DMS 273 treated with DMSO at 0.1 percent for 48 hours (cell line): ENCODE measurements at places on chromosomes 2 and 18.

- DNase-seq: no peak
Observed at GRCh38 chr2:230691005-230691647, 21.5 kb upstream of the CAB39 start.

DNA sequence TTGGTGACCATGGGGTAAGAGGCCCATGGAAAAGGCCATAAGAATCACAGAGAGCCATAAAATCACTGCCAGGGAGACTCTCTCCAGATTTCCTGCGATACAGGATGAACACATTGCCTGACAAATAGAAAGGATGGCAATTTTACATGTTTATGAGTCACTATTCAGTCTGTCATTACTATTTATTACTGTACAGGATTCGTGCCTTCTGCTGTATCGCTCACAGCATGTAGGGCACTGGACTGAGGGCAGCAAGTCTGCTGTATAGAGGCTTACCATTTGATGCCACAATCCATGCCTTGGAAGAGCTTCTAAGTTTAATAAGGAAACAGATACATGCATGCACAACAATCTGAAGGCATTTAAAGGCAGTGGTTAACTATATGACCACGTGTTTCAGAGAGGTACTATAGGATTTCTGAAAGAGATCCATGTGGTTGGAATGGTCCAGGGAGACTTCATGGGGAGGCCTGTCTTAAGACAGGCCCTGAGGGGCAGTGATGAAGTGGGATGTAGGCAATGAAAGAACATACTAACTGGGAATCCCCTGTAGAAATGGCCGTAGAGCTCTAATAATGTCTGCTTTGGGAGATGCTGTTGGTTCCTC lies 702.4 kb upstream of the RAB6C start:
- no peak for DNase-seq

GRCh38 chr2:231533777-231534125 lies 3.5 kb upstream of the NMUR1 start:
- no peak for DNase-seq

- DNase-seq: no peak
Observed at GRCh38 chr2:182883451-182883850, 17.0 kb upstream of the FRZB start.

DNA sequence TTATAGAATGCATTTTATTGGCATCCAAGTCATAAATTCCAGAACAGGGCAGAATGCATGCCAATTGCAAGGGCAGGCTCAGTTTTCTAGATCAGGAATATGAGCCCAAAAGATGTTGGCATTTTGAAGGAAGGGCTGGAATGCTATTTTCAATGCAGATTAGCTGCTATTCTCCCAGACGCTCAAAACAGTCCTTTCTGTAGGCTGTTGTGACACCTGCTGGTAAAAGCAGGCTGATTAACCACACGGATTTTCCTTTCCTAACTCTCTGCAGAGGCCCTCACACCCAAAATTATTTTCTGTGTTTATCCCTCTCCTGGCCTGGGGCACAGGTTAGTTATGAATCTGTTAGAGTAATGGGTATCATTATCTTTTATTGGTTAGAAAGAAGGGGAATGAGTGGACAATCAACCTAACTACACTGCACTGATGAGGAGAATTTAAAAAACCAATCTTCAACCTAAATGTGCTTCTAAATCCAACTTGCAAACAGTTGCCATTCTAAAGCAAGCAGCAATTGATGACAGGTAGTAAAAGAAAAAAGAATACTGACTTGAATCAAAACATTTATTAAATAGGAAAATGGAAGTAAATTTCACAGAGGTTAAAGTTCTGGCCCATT lies 94.0 kb downstream of the PLA2R1 start:
- DNase-seq: peak; percentile 2

DNA sequence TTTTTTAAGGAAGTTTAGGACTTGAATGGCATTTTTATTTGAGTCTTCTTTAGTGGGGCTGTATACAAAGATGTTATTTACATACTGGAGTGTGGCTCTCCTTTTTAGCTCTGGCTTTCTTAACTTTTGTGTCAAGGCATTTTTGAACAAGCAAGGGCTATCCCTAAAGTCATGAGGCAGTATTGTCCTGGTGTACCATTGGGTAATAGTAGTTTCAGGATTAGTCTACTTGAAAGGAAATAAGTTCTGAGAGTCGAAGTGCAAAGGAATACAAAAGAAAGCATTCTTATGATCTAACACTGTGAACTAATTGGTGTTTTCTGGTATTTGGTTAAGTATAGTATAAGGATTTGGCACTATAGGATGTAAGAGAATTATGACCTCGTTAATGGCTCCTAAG lies 1.9 kb upstream of the CYP27A1 start:
- DNase-seq: no peak

GRCh38 chr2:24482251-24482971 lies 8.6 kb upstream of the NCOA1 start:
- no peak for DNase-seq

GRCh38 chr2:21781962-21782361 lies 658.2 kb downstream of the TDRD15 start:
- no peak for DNase-seq

DNA sequence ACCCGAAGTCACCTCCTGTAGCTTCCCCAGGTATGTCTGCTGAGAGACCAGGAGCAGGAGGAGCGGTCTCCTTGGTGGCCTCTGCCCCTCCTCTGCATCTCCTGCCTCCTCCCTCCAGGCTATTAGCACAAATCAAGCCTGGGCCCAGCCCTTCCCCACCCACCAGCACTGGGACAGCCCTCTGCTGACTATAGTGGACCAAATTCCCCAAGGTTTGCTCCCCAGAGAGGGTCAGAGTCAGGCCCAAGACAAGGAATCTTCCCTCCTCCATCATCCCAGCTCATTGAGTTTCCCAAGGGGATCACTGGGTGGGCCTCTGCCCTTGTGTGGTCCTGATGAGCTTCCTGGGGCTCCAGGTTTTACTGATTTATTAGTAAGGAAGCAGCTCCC lies 62.1 kb downstream of the EMILIN2 start:
- DNase-seq: no peak

DNA sequence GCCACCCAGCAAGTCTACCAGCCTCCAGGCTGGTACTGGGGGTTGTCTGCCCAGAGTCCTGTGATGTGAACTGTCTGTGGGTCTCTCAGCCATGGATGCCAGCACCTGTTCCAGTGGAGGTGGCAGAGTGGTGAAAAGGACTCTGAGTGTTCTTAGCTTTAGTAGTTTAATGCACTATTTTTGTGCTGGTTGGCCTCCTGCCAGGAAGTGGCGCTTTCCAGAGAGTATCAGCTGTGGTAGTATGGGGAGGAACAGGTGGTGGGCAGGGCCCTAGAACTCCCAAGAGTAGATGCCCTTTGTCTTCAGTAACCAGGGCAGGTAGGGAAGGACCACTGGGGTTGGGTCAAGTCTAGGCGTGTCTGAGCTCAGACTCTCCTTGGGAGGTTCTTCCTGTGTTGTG lies 356.7 kb downstream of the STK39 start:
- no peak for DNase-seq

DNA sequence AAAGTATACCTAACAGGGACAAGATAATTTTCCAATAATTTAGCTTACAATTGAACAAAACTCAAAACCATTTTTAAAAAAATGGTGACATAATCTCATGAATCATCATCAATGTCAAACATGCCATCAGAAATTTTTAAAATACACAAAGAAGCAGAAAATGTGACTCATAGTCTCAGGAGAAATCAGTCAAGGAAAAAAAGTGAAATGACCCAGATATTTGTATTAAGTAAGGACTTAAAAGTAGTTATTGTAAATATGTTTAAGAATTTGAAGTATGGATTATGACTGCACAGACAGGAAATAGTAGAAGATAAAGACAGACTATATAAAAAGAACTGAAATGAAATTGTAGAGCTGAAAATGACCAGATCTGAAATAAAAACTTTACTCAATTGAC lies 473.9 kb upstream of the SYT4 start:
- DNase-seq: no peak

DNA sequence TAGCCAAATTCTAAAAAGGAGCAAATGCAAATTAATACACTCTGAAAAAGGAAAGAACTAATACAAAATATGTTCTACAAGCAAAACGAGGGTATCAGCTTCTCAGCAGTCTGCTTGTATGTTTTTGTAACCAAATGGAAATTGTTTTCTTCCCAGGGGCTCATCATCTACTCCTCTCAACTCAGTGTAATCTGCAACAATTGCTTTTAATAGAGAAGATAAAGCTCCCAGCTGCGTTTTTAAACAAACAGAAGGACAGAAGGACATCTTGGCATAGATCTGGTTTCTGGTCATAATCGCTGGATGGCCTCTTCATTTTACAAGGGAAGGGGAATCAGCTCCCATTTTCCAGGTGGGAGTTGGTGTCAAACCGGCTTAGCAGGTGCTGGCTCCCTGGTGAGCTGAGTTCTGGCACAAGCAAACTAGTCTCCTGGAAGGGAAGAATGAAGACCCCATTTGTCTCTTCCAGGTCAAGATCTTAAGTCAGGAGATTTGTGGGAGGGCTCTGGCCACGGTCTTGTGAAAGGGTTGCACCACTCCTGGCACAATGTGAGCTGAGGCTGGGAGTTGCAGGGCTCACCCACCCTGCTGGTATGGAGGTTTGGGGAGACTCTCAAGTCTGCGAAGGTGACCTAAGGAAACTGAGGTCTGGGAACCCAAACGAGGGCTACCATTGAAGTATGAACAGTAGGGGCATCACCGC lies 41.6 kb downstream of the NPPC start:
- DNase-seq: no peak

DNA sequence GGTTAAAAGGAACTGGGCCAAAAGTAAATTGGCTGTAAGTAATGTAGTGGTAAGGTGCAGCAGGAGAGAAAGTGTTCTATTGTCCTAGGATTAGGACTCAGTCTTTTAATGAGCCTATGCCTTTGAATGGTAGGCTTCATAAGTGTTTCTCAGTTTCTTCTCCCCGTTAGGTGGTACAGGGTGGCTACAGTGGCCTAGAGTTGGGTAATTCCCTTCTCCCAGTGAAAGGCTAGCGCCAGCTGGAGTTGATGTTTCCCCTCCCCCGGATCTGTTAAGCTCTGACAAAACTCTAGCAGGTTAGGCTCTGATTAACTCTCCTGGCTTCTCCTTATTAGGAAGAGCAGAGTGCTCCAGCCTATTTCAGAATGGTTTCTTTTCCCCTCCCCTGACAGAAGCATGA lies 127.7 kb downstream of the DNAH6 start:
- DNase-seq: no peak

- DNase-seq: peak; percentile 85
Observed at GRCh38 chr2:74020702-74021406, 36.1 kb downstream of the TET3 start.

GRCh38 chr2:134269972-134270735 lies 16.3 kb downstream of the MGAT5 start:
- no peak for DNase-seq

- no peak for DNase-seq
Observed at GRCh38 chr2:159119652-159120257, 151.3 kb downstream of the TANC1 start.

GRCh38 chr2:228942856-228943255 lies 328.2 kb downstream of the PID1 start:
- no peak for DNase-seq

DNA sequence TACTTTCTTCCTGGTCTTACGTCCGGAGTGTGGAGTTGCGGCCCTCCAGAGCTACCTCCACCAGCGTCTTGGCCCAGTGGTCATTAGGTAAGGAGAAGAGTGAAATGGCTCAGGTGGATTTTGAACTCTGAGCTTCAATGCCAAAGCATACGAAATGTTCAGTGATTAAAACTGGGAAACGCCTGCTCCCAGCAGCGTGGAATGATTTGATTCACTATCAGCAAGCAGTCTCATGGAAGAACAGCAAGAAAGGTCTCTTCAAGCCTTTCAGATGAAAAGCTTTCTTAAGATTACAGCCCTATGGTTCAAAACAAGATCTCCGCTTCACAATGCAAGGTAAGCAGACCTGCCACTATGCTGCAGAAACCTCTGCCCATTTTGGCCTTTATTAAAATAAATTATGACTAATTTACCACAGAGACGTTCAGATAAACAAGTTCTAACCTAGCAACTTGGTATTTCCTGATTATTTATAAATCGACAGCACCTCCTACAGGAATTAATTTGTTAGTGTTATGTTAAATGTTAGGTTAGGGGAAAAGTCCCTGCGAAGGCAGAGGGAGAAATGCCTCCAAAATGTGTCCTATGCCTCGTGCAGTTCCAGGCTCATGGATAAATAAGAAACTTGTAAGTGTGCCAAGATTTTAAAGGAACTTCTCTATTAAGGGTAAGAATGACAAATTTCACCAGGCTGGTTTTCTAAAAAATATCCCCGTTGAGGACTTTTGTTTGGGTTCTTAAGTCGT lies 10.1 kb downstream of the SP9 start:
- peak; percentile 24 for DNase-seq

DNA sequence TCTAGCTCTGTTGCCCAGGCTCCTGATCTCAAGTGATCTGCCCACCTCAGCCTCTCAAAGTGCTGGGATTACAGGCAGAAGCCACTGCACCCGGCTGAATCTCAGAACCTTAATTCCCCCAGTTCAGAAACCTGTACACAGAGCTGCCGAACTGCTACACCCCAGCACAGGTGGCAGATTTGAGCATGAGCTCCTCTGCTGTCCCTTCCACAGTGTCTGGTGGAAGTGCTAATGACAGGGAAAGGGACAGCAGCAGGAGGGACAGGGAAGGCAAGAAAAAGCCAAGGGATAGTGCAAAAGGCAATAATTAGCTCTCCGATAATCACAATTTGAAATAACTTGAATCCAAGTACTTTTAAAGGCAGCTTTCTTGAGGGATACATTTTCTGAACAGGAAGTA lies 211.4 kb upstream of the ZNF521 start:
- DNase-seq: no peak

GRCh38 chr2:203025592-203025991 lies 10.9 kb downstream of the NBEAL1 start:
- DNase-seq: no peak

DNA sequence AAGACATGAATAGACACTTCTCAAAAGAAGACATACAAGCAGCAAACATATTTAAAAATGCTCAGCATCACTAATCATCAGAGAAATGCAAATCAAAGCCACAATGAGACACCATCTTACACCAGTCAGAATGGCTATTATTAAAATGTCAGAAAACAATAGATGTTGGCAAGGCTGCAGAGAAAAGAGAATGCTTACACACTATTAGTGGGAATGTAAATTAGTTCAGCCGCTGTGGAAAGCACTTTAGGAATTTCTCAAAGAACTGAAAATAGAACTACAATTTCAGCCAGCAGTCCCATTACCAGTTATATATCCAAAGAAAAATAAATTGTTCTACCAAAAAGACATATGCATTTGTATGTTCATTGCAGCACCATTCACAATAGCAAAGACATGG lies 61.7 kb downstream of the STRADB start:
- DNase-seq: no peak

- DNase-seq: no peak
Observed at GRCh38 chr2:176364273-176364977, 95.2 kb downstream of the MTX2 start.

DNA sequence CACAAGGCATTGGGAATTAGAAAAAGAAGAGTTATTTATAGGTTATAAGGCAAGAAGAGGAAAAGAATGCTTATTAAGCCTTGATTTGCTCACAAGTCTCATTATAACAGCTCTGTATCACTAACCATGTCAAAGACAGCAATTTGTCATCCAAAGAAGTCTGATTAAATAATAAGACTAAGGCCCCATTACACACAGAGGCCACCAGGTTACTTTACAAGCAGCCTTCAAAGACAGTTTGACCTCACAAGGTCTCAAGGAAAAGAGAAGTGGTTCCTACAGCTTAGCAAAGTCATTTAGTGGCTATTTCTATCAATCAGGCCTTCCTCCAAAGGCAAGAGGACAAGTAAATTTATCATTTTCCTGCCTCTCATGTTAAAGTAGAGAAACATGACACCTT lies 188.5 kb downstream of the MBD2 start:
- no peak for DNase-seq

- DNase-seq: no peak
Observed at GRCh38 chr2:215447673-215448081, 11.8 kb upstream of the FN1 start.
